ENCODE measurements at places on chromosomes 1 and 21. TPM values are rescaled to one million over a fixed set of nuclear protein-coding genes. Genes with fewer than 3 reads are reported as not detected.

GNG4 gene
- not detected for total RNA-seq

GBP5 gene
- total RNA-seq: 3.0 TPM

GFI1 gene
- total RNA-seq: 0.35 TPM

GPR161 gene
- 19.9 TPM for total RNA-seq

IPP gene
- total RNA-seq: 6.2 TPM

TRPM2 gene
- total RNA-seq: 5.7 TPM

TMPRSS15 gene
- not detected for total RNA-seq

EXTL1 gene
- not detected for total RNA-seq

NPL gene
- 1.8 TPM for total RNA-seq

SLC30A2 gene
- not detected for total RNA-seq
